ENCODE measurements at places on chromosomes 16 and 17. TPM values are rescaled to one million over a fixed set of nuclear protein-coding genes. Genes with fewer than 3 reads are reported as not detected.
A peak's percentile ranks its signal among the peaks of the same experiment; 100 is the strongest.

The HS3ST6 gene
- total RNA-seq: not detected

DNA sequence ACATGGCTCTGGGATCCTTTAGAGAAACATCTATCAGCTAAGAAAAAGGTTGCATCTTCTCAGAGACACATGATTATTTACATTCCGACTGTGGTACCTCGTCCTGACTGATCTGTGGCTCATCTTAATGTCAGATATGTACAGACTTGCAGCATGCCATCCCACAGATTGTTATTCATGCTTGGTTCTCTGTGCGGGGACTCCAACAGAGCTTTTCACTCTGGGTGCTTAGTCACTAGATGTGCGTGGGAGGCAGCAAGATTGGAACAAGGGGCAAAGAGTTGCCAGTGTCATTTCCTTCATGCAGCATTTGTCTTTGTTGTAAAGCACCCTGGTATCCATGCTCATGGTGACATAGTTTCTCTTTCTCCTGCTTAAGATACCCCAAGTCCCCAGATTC is 179.1 kb upstream of the CACNG5 start:
- no peak for DNase-seq

- DNase-seq: no peak
These were observed 158.8 kb upstream of the LHX1 start for GRCh38 chr17:36778448-36778847.

The ABCC12 gene
- not detected for total RNA-seq

GRCh38 chr16:492211-492875 is 35.2 kb upstream of the CAPN15 start:
- DNase-seq: peak; percentile 52

DNA sequence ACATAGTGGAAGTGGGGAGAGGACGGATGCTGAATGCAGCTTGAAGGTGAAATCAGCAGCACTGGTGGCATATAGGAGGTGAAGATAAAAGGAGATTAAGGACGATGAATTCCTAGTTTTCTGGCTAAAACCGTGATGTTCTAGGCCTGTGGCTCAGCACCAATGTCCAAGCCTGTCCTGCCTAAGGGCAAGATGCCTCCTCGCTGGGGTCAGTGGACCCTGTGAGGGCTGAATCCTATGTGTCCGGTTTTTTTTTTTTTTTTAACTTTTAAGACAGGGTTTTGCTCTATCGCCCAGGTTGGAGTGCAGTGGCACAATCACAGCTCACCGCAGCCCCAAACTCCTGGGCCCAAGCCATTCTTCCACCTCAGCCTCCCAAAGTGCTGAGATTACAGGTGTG is 12.8 kb downstream of the CPNE2 start:
- no peak for DNase-seq

DNA sequence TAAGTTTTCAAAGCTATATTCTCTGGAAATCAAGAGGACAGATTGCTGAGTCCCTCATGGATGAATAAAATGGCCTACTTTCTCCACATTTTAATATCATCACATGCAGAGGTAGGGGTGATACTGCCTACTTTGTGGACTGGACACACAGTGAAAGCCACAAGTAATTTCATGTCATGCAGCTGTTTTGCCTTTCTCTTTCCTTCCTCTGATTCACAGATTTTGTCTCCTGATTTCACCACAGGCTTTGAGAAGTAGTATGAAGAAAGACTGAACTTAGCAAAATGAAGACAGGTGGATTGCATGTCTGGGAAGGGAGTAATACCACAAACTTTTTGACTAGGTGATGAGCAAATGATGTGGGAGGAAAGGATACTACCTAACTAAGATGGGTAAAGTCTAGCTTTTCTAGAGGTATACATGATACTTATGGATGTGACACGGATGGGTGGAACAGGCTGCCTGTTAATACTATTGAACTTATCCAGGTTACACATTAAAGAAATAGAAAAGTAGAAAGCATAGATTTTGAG is 478.4 kb upstream of the GOT2 start:
- DNase-seq: no peak

DNA sequence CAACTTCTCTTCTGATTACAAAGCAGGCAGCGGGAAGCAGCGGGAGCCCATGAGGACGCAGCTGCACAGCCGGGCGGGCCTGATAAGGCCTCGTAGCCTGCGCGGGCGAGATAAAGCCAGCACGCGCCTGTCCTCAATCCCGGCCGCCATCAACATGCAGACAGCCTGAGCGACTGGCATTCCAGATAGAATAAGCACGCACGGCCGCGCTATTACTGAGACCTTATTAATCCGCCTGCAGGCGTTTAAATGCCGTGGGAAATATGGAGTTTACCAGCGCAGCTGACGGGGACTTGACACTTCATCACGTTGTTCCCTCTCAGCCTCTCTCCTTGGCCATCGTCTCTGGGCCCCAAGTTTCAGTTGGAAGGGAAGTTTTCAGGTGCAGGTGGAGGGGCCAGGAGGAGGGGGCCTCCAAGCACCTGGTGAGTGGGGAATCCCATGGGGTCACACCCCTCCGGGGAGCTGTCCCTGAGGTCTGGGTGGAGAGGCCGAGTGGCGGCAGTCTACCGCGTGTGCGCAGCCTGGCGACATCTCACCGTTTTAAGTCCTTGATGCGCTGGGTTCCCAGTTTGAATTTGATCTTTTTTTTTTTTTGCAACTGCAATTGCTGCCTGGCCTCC is 27.3 kb upstream of the CBFA2T3 start:
- no peak for DNase-seq

DNA sequence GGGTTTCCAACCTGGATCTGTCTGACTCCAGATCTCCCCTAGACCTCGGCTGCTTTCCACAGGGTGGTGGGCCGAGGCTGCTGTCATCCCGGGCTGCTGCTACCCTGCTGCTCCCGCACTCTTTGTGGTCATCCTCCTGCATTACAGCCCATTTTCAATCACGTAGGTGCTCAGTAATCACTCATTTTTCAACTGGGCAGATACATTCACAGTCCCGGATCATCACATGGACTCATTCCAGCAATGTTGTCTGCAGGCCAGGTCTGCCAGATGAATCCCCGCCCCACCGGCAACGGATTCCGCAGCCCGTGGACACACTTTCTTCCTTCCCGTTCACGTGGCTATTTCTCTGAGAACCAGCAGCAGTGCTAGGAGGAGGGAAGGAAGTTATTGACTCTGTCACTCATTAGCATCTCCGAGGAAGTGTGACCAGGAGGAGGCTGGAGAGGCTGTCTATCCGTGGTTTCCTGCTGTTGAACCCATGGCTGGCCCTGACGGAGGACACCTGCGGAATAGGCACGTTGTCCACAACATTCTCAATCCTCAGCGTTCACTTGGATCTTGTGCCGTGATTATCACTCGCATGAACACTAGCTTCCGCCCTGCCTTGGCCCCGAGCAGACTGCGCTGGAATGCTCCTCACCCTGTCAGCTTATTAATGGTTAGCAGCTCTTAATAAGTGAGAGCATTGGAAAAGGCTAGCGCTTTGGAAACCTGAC is 14.7 kb upstream of the ZCCHC14 start:
- DNase-seq: no peak

The TLCD1 gene
- total RNA-seq: 50.7 TPM

DNA sequence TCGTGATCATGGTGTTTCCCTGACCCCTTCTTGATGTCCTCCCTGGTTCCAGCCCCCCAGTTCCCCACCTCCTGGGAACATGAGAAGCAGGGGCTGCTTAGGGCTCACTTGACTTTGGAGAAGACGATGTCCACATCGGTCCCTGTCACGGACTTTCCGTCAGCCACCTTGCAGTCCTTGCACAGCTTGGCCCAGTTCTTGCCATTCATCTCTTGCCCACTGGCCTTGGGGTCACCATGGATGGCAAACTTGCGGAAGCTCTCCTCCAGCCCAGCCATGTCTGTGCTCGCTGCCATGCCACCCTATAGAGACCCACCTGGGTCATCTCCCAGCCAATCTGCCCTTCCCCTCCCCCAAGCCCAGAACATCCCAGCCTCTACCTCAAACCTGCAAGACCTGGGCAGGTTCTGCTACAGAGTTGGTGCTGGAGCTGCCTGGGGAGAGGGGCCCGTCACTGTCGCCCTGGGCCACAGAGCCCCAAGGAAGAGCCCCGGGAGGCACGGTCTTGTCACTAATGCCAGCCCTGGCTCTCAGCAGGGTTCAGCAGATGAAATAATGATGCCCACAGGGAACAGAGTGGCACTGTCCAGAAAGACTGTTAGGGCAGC is 2.4 kb downstream of the TPPP3 start:
- DNase-seq: no peak

DNA sequence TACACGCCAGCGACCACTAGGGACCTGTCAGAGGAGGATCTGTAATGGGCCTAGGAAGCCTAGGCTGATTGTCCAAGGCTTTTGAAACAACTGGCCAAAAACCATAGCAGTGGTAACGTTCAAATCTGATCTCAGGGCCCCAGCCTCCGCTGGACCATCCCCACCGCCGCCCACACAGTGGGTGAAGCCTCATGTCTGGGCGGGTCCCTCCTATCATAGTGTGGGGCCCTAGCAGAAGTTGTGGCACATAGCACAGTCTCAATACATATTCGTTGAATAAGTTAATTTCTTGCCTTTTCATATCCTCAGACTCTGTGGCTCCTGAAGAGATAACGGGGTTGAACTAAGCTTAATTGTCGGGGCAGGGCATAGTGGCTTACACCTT is 818 bp downstream of the DPH1 start:
- peak; percentile 89 for DNase-seq

DNA sequence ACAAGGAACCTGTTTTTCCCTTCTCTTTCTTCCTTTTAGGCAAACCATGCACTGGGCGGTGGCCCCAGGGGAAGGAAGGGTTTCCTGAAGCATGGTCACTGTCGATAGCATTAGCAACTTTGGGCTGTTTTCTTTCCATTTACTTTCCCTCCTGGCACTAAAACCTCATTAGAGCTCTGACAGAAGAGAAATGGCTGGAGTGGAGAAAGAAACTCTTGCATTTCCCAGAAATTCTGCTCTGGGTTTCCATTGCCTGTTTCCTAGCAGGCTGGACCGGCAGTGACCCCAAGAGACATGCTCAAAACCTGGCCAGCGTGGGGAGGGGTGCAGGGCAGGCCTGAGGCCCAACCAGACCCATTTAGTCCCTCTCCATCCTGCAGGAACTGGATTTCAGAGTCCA is 230.7 kb upstream of the CCL2 start:
- DNase-seq: no peak

The ADGRG3 gene
- total RNA-seq: 0.64 TPM

GRCh38 chr17:3815925-3816324 is 14.9 kb upstream of the ITGAE start:
- no peak for DNase-seq

The NOXO1 gene
- 1.7 TPM for total RNA-seq

GRCh38 chr16:79642652-79643051 is 42.1 kb upstream of the MAF start:
- DNase-seq: no peak

GRCh38 chr17:62933501-62934385 is 32.3 kb upstream of the TANC2 start:
- DNase-seq: no peak
